ENCODE measurements at places on chromosomes 13 and 19.
A peak's percentile ranks its signal among the peaks of the same experiment; 100 is the strongest.

GRCh38 chr19:32174386-32175113, 170.9 kb upstream of the ZNF507 start:
- DNase-seq = no peak

DNA sequence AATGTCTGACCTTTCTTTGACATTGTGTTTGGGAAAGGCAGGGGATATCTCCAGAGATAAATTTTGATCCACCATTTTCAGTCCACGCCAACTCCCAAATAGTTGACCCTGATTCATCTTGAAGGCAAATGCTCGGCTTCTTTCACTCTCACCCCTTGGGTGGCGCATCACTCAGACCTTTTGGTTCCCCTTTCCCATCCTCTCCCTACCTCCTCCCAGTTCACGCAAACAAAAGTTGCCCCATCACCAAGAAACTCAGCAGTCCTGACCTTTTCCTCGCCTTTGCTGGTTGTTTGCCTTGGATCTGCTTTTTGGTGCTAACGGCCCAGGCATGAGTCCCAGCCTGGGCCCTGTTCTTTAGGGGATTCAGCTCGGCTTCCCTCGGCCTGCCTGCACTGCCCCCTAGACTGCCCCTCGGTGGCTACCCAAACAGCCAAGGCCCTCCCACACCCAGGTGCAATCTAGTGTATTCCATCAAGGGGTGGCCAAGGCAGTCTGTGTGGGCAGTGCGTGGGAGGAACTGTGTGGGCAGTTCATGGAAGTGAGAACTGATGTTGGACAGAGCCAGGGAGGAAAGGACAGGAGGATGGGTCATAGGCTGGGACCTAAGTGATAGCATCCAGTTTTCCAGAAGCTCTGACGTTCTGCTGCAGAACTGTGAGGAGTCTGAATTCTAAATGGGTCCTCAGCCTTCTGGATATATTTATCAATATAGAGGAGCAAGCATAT, 255.7 kb downstream of the DLEU7 start:
- peak; percentile 85 for DNase-seq

DNA sequence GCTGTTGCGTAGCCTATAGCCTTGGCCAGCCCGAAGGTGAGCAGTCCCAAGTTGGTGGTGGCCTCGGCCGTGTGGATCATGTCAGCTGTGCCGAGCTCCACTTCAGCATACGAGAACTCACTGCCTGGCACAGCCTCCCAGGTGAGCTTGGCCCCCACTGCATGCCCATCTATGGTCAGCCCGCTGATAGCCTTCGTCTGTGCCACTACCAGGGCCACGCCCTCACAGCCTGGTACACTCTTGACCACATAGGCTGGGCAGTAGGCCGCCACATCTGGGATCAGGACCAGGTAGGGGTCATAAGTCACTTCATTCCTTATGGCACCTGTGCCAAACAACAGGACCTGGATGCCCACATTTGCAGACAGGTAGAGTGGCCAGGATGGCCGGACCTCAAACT, 7.4 kb downstream of the FCGBP start:
- DNase-seq = no peak

GRCh38 chr19:40281381-40282208, 3.5 kb downstream of the AKT2 start:
- no peak for DNase-seq

GRCh38 chr13:68806125-68806524, 1301.5 kb upstream of the ATXN8OS start:
- no peak for DNase-seq

DNA sequence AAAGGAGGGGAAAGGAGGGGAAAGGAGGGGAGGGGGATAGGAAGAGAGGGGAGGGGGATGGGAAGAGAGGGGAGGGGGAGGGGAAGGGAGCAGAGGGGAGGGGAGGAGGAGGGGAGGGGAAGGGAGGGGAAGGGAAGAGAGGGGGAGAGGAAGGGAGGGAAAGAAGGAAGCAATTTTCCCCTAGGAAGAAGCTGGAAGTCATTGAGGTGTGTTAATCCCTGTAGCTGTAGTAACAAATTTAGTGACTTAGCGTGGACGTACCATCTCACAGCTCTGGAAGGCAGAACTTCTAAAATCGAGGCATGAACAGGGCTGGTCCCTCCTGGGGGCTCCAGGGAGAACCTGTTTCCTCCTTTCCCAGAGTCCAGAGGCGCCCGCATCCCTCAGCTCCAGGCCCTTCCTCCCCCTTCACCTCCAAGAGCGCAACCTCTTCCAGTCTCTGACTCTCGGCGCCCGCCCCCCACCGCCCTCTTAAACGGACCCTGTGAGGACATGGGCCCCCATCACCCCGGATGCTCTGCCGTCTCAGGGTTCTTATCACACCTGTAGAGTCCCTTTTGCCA, 5.6 kb upstream of the CDC34 start:
- no peak for DNase-seq

GRCh38 chr13:51822106-51822815, 18.3 kb upstream of the DHRS12 start:
- DNase-seq = no peak

- DNase-seq = no peak
These were observed 624.0 kb upstream of the KLF12 start for GRCh38 chr13:74758188-74758587.
